ENCODE measurements at places on chromosomes 2 and 18.

GRCh38 chr2:23484275-23484674 is 99.3 kb downstream of the KLHL29 start:
- no peak for DNase-seq

DNA sequence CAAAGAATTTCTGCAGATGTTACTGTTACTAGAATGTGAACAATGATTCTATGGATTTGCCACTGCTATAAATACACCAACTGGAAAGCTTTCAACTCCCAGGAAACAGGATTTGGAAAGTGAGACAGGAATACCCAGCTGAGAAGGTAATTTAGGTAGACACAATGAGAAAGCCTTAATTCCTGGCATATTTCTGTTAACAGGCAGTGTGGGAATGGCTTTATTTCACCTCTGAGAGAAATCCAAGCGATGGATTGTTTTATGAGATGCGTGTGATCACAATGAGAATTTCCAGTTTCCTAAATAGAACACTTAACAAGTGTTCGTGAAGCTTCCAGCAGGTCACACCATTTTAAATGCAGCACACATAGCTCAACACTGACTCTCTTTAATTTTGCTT is 133.0 kb downstream of the SLC8A1 start:
- no peak for DNase-seq

GRCh38 chr2:207282916-207283315 is 117.2 kb upstream of the KLF7 start:
- no peak for DNase-seq

GRCh38 chr2:160363961-160364360 is 129.6 kb downstream of the RBMS1 start:
- no peak for DNase-seq

DNA sequence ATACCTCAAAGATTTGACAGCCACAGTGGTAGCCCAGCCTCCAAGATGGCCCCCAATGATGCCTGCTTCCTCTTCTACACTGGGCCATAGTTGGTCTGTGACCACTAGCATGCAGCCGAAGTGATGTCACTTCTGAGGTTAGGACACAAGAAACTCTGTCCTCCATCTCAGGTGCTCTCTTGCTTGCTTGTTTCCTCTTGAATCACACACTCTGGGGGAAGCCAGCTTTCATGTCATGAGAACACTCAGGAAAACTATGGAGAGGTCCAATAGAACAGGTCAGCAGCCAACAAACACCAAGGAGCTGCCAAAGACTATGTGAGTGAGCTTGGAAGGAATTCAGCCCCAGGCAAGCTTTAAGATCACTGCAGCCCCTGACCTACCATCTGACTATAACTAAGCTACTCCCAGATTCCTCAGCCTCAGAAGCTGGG is 3.3 kb upstream of the ADAM17 start:
- DNase-seq = no peak

All from activated T-cell treated with anti-CD3 and anti-CD28 coated beads, Interleukin-2, amount 50 U/mL, for 1 hour (primary cell).